ENCODE measurements at places on chromosomes 6 and 20.
A peak's percentile ranks its signal among the peaks of the same experiment; 100 is the strongest.

DNA sequence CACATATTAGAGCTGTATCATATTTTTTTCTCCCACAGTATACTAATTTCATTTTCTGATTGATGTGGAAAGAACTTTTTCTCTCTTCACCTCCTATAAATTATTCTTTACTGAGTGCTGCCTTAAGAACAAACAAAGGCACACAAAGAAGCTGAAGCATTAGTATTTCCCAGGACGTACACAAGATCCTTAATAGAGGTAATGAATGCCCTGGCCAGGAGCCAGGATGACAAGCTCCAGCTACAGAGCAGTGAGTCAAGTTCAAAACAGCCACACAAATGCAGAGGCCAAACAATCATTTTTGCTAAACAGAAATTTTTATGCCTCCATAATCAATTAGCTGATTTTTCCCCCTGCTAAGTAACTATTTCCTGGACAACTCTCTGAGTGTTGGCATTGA is 639.6 kb downstream of the EPHA7 start:
- peak; percentile 52 for DNase-seq

DNA sequence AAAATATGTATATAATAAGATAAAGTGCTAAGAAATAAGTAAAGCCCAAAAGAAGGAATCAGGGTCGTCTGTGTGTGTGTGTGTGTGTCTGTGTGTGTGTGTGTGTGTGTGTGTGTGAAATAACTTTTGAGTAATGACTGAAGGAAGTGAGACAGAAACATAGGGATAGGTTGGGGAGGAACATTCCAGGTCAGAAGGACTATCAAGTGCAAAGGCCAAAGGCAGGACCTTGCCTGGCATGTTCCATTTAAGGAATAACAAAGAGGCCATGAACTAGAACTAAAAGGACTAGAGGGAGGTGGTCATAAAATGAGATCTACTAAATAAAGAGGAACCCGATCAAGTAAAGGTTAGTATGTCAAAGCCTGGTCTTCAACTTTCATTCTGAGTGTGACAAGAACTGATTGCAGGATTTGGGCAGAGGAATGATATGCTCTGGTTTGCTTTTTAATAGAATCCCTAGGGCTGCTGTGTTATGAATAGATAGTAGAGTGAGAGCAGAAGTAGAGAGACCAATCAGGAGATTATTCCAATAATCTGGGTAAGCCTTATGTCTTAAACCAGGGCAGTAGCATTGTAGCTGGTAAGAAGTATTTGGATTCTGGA is 6.9 kb downstream of the ENPP3 start:
- DNase-seq = no peak

GRCh38 chr6:42158631-42159030 is 14.5 kb upstream of the GUCA1A start:
- DNase-seq = no peak

DNA sequence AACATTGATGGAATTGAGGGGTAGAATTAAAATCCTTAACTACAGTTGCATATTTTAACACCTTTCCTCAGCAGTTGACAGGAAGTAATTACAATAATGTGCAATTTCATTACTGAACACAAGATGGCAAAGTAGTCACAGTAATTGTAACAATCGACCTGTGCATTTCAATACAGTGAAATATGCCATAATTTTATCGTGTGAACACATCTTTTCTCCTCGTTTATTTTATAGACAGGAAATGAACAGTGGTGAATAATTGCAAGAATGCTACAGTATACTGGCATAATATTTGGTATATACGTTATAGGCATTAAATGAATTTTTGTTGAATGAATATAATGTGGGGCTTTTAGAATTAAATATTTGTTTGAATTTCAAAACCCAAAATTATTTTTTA is 25.0 kb downstream of the CYB5R4 start:
- peak; percentile 29 for DNase-seq

- no peak for DNase-seq
These were observed 62.8 kb downstream of the FAM120B start for GRCh38 chr6:170369403-170369802.

- DNase-seq = no peak
These were observed 40.7 kb downstream of the BFSP1 start for GRCh38 chr20:17490501-17490900.

- no peak for DNase-seq
These were observed 216.3 kb downstream of the ADGRG6 start for GRCh38 chr6:142518126-142518525.

GRCh38 chr20:35578469-35578868 is 36.6 kb downstream of the ERGIC3 start:
- DNase-seq = no peak

DNA sequence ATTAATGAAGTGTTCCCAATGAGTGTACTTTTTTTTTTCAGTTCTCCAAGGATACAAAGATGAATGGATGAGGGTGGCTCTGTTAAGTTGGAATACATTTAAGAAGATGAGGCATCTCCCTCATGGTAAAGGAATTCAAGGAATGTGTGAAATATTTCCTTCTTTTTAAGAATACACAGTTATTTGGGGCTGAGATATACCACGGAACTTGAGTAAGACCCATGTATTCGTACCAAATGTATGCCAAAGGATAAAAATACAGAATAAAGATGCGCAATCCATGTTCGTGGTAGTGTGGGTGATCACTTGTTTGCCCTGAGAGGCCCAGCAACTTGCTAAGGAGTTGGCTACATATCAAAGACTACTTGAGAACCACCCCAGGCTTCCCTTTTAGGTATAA is 164.2 kb upstream of the TCF21 start:
- DNase-seq = peak; percentile 51

GRCh38 chr6:112879920-112880413 is 532.8 kb downstream of the RFPL4B start:
- no peak for DNase-seq

DNA sequence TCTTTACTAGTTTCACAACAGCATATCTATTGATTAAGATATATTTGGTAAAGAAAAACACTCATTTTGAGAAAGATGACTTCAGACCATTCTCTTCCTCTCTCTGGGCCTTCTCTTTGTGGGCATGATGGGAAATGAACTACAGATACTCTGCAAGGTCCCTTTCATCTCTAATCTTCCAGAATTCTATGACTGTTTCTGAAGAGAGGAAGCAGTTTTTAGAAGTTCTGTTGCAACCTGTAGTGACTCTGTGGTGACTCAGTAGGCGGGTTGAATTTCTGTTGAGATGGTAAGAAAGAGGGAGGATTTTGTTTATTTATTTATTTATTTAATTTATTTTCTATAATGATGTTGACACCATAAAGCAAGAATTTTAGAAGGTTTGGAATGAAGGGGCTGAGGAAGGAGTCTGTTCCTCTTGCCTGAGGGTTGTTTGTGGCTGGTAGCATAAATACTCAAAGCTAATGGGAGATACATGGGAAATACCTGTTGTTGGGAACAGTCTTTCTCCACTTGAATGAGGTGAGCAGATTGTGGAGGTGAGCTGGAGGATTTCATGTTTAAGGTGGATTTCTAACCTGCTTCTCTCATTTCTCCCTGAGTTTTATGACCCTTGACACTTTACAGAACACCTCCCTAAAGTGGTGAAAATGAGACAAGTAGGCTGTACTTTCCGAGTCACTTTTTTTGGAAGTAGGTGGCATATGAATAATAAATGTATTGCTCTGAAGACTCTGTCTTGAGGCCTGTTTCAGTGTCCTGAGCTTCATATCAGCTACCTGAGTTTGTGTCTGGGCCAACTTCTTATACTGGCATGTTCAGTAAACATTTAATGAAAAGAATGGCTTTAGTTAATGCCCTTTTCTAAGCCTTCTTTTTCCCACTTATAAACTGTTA is 15.0 kb downstream of the ACSS2 start:
- DNase-seq = no peak

GRCh38 chr6:2970753-2971419 is 481 bp downstream of the SERPINB6 start:
- no peak for DNase-seq

GRCh38 chr6:104421650-104422049 is 438.1 kb downstream of the HACE1 start:
- no peak for DNase-seq

- no peak for DNase-seq
These were observed 717.4 kb upstream of the CITED2 start for GRCh38 chr6:140091895-140092294.

- DNase-seq = no peak
These were observed 49.4 kb upstream of the ARMC2 start for GRCh38 chr6:108798670-108799353.

DNA sequence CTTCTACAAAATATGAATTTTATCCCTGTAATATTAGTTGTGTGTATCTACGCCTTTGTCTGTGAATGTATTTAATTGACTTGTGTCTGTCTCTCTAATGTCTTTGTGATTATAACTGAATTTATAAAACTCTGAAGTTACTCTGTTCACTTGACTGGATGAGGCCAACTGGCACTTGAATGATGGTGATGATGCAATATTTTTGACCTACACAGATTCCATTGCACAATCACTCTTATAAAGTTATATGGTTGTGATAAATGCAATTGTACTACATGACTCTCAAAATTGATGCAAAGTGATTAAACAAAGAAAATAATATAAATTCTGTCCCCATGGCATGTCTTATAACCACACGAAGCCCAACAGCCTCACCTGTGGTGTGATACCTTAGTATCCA is 287.3 kb upstream of the PLN start:
- no peak for DNase-seq

DNA sequence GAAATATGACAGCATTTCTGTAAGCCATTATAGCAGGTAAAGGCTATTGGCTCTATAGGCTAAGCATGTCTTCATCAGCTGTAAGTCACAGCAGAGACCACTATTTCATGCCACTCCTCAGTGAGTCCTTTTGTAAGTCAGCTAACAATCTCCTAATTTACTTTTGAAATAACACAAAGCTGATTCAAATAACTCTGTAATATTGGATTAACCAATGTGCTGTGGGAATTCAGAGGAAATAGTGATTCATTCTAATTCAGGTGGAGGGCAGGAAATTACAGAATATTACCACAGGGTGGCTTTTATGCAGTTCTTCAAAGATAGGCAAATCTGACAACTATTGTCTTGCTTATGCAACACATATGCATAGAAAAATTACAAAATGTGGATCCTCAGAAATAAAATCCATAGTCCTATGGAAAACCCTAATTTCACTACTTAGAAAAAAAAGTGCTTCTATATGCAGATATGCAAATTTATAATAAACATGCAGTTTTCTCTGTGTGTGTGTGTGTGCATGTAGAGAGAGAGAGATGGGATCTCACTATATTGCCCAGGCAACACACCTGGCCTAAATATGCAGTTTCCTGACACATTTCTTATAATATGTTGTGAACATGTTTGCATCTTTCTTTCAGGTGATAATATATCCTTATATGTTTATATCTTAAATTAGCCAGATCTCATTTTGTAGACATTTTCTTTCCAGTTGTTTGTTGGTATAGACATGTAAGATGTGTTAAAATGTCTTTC is 4.8 kb upstream of the SMIM28 start:
- DNase-seq = no peak

DNA sequence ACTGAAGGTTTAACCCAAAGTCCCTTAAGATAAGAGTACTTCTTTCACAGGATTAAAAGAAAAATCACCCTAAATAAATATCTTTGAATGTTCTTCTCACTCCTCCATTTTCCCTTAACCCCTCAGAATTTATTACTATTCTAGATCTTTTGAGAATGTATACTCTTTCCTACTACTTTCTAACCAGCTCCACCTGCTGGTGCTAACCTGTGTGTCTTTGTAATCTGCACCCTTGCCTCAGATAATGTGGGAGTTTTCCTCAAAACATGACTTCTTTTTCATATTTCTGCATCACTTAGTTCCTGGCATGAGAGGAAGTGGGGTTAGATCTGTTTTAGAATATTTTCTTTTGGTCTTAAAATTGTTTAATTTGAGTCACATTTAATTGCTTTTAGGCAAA is 394.2 kb downstream of the BMP2 start:
- DNase-seq = no peak

GRCh38 chr6:21180155-21180554 is 413.4 kb upstream of the SOX4 start:
- no peak for DNase-seq

DNA sequence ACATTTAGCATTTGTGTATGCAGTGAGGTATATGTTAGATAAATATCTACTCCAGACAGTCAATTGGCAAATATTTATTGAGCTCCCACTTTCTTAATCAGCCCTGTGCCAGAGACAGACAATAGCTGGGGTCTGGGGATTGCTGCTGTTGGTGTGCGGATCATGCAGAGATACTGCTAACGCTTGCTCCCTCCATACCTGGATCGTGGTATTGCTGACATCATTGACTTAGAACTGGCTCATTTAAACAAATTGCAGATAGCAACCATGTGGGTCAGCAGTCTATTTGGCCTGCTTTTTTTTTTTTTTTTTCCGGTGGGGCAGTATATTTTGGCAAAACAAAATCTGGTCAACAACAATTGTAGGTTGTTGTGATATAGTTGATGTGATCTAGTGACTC is 9.5 kb downstream of the ARID1B start:
- no peak for DNase-seq

GRCh38 chr6:45698046-45698445 is 317.6 kb downstream of the CLIC5 start:
- DNase-seq = peak; percentile 62

DNA sequence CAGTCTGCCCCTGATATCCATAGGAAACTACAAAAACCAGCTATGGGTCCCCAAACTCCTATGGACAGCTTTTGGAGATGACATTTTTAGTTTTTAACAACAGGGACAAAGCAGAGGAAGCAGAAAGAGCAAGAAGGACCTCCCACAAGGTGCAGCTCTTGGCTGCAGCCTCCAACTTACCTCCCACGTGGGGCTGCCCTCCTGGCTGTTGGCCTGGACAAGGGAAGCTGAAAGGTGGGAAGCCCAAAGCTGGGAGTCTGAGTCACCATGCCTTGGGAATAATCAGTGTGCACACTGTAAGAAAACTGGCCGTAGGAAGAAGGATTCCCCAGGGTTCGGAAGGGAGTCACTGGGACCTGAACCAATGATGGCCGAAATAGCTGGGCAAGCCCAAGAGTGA is 51.8 kb upstream of the PAX1 start:
- DNase-seq = no peak

DNA sequence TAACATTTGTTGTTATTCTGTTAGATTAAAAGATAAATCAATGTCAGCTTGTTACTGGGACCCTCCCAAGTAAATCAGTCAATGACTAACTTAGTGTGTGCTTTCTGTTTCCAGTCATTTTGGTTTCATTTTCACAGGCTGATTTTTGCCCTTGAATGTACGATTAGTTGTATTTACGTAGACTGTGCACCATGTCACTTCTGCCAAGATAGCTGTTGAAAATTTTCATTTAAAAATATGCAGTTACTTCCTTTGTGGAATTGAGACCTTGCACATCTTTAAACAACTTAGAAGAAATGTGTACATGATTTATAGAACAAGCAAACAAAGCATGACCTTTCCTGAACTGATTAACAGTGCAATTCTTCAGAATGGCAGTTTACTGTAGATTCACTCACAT is 944.8 kb upstream of the CITED2 start:
- peak; percentile 11 for DNase-seq

- DNase-seq = no peak
These were observed 690.7 kb downstream of the DOK5 start for GRCh38 chr20:55166063-55166462.

- DNase-seq = no peak
These were observed 7.1 kb upstream of the GRM4 start for GRCh38 chr6:34152806-34153520.

GRCh38 chr20:59443550-59443949 is 143.1 kb downstream of the EDN3 start:
- peak; percentile 57 for DNase-seq

- peak; percentile 74 for DNase-seq
These were observed 338.9 kb downstream of the ESR1 start for GRCh38 chr6:152146385-152146784.
